ENCODE measurements at places on chromosomes 5 and 9.

DNA sequence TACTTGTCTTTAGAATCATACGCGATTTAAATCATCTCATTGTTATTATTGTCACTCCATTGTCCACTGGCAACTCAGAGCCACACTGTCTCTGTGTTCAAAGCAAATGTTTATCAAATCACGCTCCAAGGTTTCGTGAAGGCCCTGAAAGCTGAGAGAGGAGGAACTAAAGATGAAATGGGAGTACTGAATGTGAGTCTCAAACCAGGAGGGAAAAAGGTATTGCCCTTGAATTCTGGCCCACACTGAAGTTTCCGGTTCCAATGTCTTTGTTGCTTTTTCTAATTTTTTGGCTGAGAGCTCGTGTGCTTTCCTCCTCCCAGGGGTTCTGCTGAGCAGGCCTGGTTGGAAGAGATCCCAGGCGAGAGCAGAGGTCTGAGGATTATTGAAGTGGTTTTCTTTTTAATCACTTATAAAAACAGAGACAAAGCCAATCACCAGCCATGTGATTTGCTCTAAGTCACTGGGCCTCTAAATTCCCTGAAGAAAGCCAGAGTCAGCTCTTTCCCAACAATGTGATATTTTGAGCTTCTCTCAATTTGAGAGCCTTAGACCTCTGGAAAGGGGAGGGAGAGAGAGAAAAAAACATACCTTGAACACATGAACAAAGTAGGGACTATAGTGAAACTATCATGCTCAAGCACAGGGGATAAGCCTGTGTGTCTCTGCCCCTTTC lies 420.8 kb upstream of the GRAMD2B start:
- peak; percentile 86 for DNase-seq

GRCh38 chr5:14838396-14839319 lies 32.9 kb downstream of the ANKH start:
- no peak for DNase-seq

DNA sequence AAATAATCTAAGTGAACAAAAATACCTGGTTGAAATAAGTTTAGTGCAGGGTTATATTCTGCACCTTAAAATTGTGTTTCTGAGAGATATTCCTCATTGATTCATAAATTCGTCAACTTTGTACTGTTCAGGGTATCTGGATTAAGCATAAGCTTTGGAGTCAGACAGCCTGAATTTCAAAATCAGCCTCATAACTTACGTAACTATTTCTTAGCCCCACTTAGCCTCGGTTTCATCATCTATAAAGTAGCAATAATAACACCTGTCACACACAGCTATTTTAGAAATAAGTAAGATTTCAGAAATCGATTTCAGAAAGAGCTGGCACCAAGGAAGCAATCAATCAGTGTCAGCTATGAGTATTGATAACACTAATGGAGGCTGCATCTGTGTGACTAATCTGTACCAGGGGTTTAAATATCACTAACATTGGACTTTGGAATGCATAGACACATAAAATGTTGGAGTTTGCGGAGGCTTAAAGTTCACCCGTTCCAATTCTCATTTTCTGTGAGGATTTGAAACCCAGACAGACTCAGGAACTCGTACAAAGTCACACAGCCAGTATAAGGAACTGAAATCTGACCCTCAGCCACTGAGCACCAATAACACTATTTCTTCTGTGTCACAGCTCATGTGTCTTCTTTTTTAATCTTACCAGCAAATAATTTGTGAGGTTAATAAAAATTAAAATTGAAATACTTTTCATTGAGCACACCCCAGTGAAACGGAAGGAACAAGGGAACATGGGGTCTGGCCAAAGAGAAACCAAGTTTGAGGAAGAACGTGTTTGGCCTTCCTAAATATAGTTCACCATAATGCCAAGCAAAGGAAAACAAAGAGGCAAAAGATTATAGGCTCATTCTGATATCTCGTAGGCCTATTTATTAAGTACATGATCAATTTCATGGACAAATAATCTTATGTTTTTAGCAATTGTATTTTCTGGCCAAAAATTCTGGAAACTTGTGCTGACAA lies 194.4 kb upstream of the PTGER4 start:
- DNase-seq = peak; percentile 48

DNA sequence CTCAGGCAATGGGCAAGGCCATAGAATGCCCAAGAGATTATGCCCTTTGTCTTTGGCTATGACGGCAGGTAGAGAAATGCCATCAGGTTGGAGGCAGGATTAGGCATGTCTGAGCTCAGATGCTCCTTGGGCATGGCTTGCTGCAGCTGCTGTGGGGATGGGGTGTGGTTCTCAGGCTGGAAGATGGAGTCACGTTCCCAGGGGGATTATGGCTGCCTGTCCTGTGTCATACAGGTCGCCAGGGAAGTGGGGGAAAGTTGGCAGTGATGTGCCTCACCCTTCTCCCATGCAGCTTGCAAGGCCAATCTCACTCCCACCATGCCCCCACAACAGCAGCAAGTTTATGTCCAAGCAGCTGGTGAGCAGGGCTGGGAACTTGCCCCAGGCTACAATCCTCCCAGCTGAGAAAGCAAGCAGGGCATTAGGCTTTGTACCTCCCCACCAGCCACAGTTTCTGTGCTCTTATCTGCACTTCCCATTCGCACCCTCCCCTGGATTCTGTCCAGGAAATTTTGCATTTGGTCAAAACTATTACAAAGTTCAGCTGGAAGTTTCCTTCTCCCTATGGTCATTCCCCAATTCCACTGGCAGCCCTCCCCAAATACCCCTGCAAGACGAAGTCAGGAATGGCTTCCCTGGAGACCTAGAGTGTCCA lies 1788.0 kb upstream of the NUDT12 start:
- no peak for DNase-seq

GRCh38 chr5:76820526-76820890 lies 1.7 kb downstream of the F2RL1 start:
- no peak for DNase-seq

DNA sequence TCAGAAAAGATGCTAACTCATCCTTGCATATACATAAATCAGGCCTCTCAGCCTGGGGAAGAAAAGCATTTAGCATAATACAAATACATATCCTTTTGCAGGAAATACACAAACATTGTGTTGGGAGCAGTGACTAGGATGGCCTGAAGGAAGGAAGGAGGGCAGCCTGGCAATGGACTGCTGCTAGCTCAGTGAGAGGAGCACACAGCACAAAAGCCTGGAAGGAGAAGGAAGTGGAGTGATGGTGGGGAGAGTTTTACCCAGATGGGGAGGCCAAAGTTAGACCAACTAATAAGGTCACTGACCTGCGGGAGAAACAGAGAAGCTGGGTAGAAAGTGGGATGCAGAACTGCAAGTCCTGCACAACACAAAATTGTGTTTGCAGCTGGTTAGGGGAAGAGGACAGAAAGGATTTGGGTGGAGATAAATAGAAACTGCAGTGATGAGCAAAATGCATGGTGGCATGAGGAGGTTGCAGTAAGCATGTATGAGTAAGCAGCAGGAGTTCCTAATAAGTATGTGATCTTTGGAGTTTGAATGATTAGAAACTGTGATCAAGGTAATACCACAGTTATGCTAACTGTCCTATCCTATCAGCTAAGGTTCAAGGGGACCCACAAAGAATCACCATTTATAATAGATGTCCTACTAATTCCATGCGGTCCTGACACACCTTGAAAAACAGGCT lies 39.5 kb downstream of the SEMA6A start:
- DNase-seq = no peak

- no peak for DNase-seq
These were observed 36.1 kb upstream of the DENND1A start for GRCh38 chr9:123965801-123966686.

DNA sequence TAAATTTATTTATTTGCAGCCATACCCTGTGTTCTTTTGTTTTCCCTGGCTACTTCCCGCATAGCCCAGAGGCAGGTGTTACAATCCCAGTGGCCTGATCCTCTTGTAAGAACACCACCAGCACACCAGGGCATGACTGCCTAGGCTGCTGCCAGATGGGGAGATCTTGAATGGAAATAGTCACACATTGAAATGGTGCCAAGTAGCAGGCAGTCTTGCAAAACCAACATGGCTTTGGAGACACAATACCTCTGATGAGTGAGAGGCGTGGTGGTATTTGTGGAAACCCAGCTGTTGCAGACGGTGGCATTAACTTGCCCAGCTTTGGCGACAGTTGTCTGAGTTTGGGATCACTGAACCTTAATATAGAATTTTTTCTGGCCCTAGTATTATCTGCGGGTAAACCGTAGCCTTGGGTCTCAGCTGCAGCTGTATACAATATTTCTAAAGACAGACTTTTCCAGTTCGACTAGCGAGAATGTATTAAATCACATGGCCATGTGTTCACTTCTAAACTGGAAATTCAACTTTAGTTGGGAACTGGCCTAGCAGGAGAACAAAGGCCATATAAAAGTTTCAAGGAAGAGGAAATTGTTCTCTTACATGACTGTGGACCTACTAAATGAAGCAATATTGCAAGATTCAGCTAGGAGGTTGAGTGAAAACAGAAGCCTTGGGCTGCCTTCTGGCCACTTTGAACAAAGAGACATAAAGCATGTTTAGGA lies 277.0 kb downstream of the SMARCA2 start:
- DNase-seq = peak; percentile 84

- DNase-seq = no peak
These were observed 21.8 kb upstream of the LMX1B start for GRCh38 chr9:126591922-126592321.

DNA sequence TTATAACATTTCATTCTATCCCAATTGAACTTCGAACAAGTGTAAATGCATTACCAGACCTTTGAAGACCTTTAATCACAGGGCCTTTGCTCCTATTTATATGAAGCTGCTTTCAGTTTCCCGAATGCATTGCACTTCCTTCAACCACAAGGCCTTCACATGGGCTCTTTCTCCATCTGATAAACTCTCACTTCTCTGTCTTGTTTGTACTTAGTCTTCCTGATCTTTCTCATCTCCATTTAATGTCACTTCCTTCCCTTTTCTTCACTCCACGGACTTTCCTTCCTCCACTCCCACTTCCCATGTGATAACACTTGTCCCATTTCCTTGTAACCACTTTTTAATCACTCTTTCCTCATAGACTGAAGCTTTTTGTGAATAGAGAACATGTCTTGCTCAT lies 74.3 kb upstream of the TNC start:
- DNase-seq = no peak

- DNase-seq = peak; percentile 40
These were observed 8.4 kb downstream of the GNAQ start for GRCh38 chr9:78023003-78023741.

DNA sequence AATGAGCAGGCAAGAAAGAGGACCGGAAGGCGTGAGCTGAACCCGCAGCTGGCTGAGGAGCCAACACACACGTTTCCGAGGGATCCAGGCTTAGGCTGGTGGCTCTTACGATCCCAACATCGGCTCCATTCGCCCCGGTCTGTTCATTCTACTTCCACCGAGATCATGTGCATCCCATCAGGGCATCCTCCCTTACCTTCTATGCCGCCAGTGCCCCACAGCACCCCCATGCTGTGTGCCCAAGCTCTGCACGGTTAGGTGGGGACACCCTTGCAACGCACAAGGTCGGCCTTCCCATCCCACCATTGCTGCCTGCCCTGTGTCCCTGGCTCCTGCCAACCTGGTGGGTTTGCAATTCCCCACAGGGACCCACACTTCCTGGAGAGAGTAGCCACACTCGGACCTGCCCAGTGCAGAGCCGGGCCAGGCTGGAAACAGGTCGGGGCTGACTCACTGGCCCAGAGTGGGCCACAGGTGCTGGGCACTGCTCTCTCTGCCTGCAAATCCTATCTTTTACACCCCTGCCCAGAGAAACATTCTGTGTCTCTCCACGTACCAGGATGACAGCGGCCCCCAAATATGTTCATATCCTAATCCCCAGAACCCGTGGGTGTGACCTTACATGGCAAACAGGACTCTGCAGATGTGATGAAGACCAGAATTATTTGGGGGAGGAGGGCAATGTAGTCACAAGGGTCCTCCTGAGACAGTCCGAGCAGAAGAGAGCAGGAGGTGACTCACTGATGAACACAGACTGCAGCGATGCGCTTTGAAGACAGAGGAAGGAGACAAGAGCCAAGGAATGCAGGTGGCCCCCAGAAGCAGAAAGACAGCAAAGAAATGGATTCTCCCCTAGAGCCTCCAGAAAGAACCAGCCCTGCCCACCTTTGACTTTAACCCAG lies 182.2 kb downstream of the AUH start:
- no peak for DNase-seq

- no peak for DNase-seq
These were observed 169.7 kb downstream of the C9orf50 start for GRCh38 chr9:129451089-129451656.

- no peak for DNase-seq
These were observed 237.3 kb downstream of the ZSWIM6 start for GRCh38 chr5:61569353-61569752.

DNA sequence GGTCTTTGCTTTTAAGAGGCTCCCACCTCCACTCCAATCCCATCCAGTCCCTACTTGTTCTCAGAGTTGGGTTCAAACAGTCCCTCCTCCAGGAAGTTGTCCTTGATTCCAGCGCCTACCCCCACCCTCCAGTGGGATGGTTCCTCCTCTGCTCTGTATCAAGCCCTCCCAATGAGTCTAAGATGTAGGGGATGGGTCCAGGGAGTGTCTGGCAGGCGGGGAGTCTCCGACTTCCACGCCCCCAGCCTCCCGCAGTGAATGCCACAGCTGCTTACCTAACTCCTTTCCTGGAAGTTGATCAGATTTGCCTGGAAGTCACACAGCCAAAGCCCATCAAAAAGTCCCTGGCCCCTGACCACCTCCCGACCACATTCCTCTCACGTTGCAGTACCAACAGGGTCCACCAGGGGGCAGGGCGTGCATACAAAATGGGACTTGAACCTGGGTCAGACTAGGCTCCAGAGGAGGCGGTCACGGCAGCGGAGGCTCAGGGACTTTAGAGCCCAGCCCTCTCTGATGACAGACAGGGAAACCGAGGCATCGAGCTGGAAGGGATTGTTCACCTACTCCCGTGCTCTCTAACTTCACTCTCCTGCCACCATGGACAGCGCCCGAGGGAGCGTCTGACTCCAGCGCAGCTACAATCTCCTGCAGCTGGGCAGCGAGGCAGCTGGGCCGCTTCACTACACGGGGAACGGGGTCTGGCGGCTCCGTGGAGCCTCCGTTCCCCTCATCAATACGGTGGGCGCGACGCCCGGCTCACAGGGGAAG lies 25.0 kb upstream of the TDRD7 start:
- DNase-seq = peak; percentile 73

Measured in MCF 10A (cell line).